ENCODE measurements at places on chromosomes 2 and 18.

DNA sequence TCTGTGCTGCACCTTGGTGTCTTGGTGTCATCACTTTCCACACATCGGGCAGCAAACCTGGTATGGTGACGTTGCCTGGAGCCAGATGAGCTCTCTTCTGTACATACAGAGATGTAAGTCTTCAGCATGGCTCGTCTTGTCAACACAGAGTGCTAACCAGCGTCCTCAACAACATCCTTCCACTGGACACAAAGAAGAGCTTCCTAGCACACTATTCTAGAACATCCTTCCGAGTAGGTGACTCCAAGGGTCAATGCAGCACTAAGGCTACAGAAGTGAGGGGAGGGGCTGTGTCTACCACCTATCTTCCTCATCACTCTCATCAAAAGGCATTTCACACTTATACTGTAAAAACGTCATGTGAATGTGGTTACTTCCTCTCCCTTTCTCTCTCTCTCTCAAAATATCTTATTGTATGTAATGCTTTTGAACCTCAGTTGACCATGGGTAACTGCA is 108.1 kb upstream of the SLC1A4 start:
- no peak for DNase-seq

- peak; percentile 49 for DNase-seq
These were observed 759 bp downstream of the GALNT13 start for GRCh38 chr2:153872311-153873051.

GRCh38 chr2:132473174-132473883 is 56.7 kb downstream of the GPR39 start:
- DNase-seq: peak; percentile 62

- no peak for DNase-seq
These were observed 14.9 kb downstream of the PPP3R1 start for GRCh38 chr2:68237404-68237803.

- no peak for DNase-seq
These were observed 37.2 kb downstream of the ZNF521 start for GRCh38 chr18:25314838-25315190.

DNA sequence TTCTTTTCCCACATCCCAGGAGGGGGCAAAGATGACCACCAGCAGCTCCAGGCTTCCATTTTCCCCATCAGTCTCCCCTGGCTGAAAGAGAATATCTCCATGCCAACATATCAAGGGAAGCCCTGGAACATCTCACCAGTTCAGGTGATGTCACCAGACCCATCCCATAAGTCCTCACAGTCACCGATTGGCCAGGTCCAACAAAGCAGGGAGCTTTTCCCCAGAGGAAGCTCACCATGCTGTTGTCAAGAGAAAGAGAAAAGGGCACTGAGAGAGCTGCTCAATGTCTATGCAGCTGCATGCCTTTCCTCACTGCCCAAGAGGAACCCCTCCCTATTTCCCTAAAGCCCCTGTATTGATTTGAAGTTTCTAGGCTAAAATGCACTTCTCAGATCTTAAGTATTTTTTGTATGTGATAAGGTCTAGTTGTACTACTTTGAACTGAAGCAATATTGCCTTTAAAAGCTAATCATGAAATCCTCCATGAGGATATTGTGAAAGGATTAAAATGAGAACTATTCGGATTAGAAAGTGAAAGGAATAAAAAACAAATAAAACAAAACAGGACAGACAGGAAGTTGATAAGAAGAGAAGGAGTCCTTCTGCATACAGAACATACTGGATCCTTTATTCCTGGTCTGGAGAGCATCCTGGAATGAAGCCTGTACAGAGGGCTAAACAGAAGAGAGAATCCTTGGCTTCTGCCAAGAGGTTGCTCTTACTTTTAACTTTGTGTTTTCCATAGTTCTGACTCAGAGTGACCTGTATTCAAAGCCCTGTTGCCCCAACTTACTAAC is 45.2 kb upstream of the CTIF start:
- DNase-seq: no peak

DNA sequence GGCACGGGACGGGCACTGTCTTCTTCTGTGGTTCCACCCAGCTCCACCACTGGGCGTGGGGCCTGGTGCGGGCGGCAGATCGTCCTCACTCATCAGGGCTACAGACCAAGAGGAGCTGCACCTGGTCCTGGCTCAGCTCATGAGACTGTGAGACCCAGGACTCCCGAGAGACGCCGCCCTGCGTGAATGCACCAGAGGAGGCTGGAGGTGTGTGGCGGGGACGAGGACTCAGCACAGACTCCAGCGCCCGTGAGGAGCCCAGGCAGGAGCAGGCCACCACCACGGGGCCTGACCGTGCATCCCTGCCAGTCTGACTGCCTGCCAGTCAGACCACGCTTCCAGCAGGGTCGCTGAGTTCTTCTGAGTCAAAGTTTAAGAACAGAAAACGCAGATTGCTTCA is 112.5 kb upstream of the SALL3 start:
- no peak for DNase-seq

- peak; percentile 12 for DNase-seq
These were observed 1.8 kb downstream of the REL start for GRCh38 chr2:60882971-60883753.

- DNase-seq: no peak
These were observed 582.8 kb upstream of the ZEB2 start for GRCh38 chr2:145102706-145103105.

GRCh38 chr2:176291809-176292283 is 22.6 kb downstream of the MTX2 start:
- no peak for DNase-seq

DNA sequence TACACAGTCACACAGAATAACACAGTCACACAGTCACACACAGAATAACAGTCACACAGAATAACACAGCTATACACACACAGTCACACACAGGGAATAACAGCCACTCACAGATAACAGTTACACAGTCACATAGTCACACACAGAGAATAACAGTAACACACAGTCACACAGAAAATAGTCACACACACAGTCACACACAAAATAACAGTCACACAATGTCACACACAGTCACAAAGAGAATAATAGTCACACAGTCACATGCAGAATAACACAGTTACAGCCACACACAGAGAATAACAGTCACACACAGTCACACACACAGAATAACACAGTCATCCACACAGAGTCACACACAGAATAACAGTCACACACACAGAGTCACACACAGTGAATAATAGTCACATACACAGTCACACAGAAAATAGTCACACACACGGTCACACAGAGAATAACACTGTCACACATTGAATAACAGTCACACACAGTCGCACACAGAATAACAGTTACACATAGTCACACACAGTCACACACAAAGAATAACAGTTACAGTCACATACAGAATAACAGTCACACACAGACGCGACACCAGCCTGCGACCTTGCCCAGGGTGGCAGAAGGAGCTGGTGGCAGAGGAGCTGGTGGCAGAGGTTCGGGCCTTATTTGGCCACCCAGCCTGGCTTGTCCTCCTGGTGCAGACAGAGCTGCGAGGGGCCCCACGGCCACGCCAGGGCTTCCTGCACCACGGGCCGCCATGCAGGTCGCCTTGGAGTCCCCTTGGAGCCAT is 51.3 kb downstream of the RAMP1 start:
- DNase-seq: no peak

GRCh38 chr18:70454704-70455322 is 166.0 kb downstream of the SOCS6 start:
- peak; percentile 55 for DNase-seq

DNA sequence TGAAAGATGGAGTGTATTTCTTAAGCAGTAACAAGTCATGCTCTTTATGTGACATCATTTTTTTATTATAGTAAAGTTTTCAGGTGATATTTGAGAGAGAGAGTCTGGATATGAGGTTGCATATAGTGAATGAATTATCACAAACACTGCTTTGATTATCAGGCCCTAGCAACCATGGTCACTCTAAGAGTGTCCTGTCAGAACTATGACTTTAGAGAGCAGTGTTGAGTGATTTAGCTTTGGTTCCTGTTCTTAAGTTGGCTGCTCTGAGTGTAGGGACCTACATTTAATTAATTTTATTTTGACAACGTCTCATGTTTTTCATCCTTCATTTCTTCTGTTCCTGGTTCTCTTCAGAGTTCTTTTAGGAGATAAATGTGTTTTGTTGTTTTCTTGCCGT is 275.5 kb downstream of the KCNJ3 start:
- no peak for DNase-seq

Measured in SK-N-SH (cell line).